HT1080 (cell line): ENCODE measurements at places on chromosomes 11 and 22. TPM values are rescaled to one million over a fixed set of nuclear protein-coding genes. Genes with fewer than 3 reads are reported as not detected.

GLB1L3 gene
- 0.03 and 0.10 TPM in 2 replicates for total RNA-seq

RSF1 gene
- total RNA-seq = 20.2 and 22.5 TPM in 2 replicates

KCNJ11 gene
- 0.33 and 0.82 TPM in 2 replicates for total RNA-seq

MAPK8IP2 gene
- 0.37 and 0.47 TPM in 2 replicates for total RNA-seq

SMTNL1 gene
- not detected in 2 replicates for total RNA-seq

HOATZ gene
- total RNA-seq = not detected in 2 replicates

KCNJ1 gene
- total RNA-seq = not detected in 2 replicates

SCT gene
- not detected in 2 replicates for total RNA-seq

GRCh38 chr11:3786781-3787428 lies 10.4 kb downstream of the NUP98 start:
- DNase-seq = no peak

DNA sequence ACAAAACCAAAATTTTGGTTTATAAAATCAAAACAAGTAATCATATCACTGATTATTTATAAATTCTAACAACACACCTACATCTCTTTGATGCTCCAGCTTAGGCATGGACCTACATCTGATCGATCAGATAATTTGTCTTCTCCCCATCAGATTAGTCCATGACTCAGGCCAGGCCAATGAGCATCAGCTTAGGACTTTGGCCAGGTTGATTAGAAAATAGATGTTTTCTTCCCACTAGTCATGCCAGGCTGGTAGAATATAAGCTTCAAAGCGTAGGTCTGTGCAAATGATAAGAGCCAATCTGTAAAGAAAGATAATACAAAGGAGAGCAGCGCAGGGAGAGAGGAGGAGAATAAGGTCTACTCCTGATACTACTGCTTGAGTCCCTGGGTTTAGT lies 1487.9 kb downstream of the FAM181B start:
- DNase-seq = no peak

DNA sequence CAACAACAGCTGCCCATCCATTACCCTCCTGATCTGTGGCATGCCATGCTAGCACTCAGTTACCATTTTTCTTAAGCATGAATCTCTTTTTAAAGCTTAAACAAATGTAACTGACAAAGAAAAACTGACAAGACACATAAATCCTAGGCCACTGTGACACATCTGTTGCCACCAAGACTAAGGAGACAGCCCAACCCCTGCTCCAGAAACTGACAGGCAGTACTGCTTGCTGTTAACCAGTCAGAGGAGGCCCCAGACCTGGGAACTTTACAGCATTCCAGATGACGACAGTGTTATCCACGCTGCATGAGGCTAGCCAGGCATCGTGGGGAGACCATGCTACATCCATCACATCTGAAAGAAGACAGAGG lies 33.8 kb downstream of the HIRA start:
- DNase-seq = no peak

- no peak for DNase-seq
Measured at GRCh38 chr22:50696251-50696798, 23.7 kb downstream of the SHANK3 start.

GRCh38 chr22:34587357-34588356 lies 478.3 kb upstream of the ISX start:
- peak; percentile 57 for DNase-seq

DNA sequence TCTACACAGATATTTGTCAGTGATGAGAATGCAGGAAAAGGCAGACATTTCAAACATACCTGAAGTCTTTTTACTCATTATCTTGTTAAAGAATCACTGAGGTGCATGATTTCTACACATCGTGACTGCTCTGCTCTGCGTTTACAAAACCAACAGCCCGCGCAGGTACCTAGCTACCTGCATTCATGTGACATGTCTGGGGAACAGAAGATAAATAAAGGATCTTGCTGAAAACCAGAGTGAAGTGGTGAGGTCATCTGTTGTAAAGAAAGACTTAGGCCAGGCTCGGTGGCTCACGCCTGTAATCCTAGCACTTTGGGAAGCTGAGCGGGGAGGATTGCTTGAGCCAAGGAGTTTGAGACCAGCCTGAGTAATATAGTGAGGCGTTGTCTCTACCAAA lies 15.7 kb downstream of the ASPHD2 start:
- no peak for DNase-seq

DNA sequence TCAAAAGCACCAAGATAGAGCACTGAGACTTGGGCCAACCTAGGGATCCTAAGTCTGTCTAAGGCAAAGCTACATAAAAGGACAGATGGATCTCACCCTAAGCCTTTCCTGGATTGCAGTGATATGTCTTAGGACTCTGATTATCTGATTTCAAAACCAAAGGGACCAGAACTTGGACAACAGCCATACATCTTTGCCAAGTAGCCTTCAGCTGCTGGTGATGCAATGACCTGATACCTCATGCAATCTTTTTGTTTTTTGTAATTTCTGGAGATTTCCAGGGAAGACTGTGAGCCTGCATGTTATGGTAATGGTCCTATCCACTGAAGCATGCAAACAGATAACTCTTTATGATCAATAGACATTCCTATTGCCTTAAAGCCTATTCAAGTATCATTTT lies 230.4 kb upstream of the MTNR1B start:
- DNase-seq = no peak

GRCh38 chr22:21028277-21029251 lies 3.8 kb downstream of the SLC7A4 start:
- DNase-seq = no peak

- DNase-seq = no peak
Measured at GRCh38 chr11:64729851-64730382, 6.9 kb upstream of the NRXN2 start.

DNA sequence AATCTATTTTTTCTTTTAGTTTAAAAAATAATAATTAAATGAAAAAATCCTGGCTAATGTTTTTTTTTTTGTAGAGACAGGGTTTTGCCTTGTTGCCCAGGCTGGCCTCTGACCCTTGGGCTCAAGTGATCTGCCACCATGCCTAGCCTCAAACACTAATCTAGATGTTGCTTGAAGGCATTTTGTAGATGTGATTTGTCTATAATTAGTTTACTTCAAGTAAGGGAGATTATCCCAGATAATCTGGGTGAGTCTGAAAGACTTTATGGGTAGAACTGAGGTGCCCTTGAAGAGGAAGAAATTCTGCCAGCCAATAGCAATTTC lies 38.6 kb upstream of the RBFOX2 start:
- no peak for DNase-seq

DNA sequence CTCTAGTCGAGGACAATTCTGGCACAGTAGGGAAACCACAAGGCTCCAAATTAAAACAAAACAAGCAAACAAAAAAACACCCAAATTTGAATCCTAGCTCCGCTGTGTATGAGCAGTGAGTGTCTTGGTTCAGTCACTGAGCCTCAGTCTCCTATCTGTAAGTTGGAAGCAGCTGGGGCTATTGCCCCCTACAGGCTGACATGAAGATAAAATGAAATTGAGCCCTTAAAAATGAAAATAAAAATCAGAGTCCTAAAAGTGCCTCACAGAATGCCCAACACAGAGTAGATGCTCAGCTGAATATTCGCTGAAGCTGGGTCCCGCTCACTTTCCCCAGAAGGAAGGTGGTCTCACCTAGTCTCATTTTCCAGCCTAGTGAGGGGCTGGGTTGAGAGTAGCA lies 65.2 kb downstream of the PDE2A start:
- DNase-seq = no peak

DNA sequence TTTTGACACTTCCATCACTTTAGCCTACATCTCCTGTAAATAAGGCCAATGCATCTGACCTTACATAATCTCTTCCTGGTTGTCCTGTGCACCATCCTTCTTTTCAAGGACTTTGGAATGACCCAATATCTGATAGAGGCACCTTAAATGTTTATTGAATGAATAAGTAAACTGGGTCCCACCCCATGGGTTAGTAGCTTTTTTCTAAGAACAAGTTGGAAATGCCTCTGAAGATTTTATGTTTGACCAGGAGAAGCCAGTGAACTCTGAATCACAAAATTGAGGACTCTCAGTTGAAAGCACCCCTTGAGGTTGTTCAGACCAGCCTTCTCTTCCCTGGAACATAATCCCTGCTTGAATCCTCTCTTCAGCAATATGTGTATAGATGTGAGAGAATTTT lies 1.4 kb downstream of the RNF185 start:
- no peak for DNase-seq

DNA sequence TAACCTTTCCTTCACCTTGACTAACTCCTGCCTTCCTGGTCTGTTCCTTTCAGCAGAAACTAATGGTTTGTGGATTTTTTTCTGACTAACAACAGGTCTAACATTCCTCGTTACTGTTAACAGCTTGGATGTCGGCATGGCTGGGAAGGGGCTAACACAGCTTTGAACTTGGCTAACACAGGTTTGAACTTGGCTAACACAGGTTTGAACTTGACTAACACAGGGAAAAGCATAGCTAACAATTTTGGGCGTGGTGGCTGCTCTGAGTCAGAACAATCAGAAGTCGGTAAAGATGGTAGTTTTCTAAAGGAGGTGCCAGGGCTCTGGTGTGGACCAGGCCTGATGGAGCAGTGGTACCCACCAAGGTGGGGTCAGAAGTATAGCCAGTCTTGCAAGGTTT lies 16.1 kb downstream of the MIAT start:
- peak; percentile 12 for DNase-seq

DNA sequence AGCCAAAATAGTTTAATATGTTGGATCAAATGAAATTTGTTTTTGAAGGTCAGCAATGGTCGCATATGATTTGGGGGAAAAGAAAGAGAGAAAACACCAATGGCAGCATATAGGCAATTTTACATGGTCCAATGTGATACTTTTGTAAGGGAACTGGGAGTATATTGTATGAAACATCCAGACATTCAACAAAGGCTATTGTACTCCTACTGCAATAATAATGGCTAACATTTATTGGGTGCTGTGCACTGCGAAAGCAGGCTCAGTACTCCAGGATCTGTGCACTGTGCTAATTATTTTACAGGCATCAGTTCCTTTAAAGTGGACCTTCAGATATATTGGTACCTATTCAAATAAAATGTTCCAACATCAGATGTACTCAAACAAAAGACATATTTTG lies 5.9 kb upstream of the OR10V1 start:
- DNase-seq = no peak
